Tongue (tissue), 3 donors: ENCODE measurements at places on chromosomes 2 and 18. TPM values are rescaled to one million over a fixed set of nuclear protein-coding genes. Genes with fewer than 3 reads are reported as not detected.

The ATOH8 gene
- total RNA-seq, result 15.7 TPM

The CTDSP1 gene
- 77.8 TPM for total RNA-seq

The AQP4 gene
- total RNA-seq, result 37.6 TPM

The ONECUT2 gene
- total RNA-seq, result under 0.01 TPM

The ABHD1 gene
- 1.3 TPM for total RNA-seq

The BOLA3 gene
- total RNA-seq, result 38.4 TPM

The ERFE gene
- total RNA-seq, result 14.1 TPM

The KYNU gene
- 0.62 TPM for total RNA-seq

The KCNS3 gene
- total RNA-seq, result 46.3 TPM

The ARID5A gene
- 21.1 TPM for total RNA-seq

The ABCG5 gene
- not detected for total RNA-seq

The CRYGD gene
- not detected for total RNA-seq

The TCF7L1 gene
- 11.1 TPM for total RNA-seq

The TOGARAM2 gene
- 0.82 TPM for total RNA-seq

The XDH gene
- total RNA-seq, result 0.21 TPM

The TXNDC2 gene
- not detected for total RNA-seq

The ING5 gene
- 26.4 TPM for total RNA-seq

The GKN2 gene
- total RNA-seq, result not detected

The AGAP1 gene
- total RNA-seq, result 33.0 TPM

The R3HDM1 gene
- total RNA-seq, result 17.6 TPM

The IL36G gene
- not detected for total RNA-seq

The FSHR gene
- not detected for total RNA-seq

The KCNIP3 gene
- 8.8 TPM for total RNA-seq

The SCN3A gene
- 2.8 TPM for total RNA-seq

The REG3A gene
- not detected for total RNA-seq

The GALNT5 gene
- total RNA-seq, result 19.2 TPM

The ARHGAP28 gene
- total RNA-seq, result 26.0 TPM

The AQP12B gene
- total RNA-seq, result not detected

The RNU2-63P gene
- total RNA-seq, result not detected

The CDKL4 gene
- total RNA-seq, result 1.8 TPM

The PTCD3 gene
- 152 TPM for total RNA-seq

The FAM110C gene
- 3.7 TPM for total RNA-seq

The C2orf66 gene
- not detected for total RNA-seq

The SLC14A1 gene
- 4.0 TPM for total RNA-seq

The KCNG2 gene
- total RNA-seq, result not detected

The CDCA7 gene
- total RNA-seq, result 14.4 TPM

The LONRF2 gene
- total RNA-seq, result 5.1 TPM

The MOGAT1 gene
- total RNA-seq, result not detected

The IL36B gene
- total RNA-seq, result not detected

The MAPK4 gene
- 5.2 TPM for total RNA-seq

The SNED1 gene
- 15.0 TPM for total RNA-seq

The BMP10 gene
- not detected for total RNA-seq

The CCDC68 gene
- 5.0 TPM for total RNA-seq

The PNO1 gene
- total RNA-seq, result 15.5 TPM

The KLHL41 gene
- total RNA-seq, result 2,840 TPM

The ASXL3 gene
- total RNA-seq, result 4.3 TPM
